Stimulated activated CD8-positive, alpha-beta memory T cell treated with anti-CD3 and anti-CD28 coated beads, Interleukin-7, amount 100 ng/mL, for 48 hours (primary cell): ENCODE measurements at places on chromosomes 2 and 18.

DNA sequence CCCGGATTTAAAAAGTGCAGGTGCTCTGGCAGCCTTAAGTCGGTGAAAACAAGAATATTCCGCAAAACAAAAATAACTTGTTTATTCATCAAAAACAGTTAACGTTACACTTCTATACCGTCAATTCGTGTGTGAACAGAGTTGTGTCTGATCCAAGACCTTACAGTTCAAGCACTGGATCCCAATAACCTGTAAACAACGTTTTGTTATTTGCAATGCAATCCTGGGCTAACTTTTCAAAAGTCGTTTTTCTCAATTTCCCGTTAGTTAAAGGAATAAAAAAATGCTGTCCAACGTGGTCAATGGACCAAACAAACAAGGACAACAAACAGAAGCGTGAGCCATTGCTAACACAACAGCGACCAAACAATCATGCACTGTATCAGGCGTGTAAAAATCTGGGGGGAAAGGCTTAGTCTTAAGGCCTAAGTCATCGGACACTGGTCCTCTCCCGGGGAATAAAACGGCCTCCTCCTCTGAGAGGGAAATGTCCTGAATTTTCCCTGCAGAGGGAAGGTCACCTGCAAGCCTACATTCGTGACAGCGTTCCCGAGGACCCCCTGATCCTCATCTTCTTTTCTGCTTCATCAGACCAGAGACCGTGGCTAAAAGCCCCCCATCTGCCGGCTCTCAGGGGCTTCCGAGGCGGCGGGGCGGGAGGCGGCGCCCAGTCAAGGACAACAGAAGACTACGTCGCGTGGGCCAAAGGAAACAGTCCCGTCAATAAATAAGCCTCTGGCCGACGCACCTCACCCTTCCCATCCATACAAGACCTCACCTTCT, 490 bp downstream of the NDUFS1 start:
- DNase-seq: no peak

DNA sequence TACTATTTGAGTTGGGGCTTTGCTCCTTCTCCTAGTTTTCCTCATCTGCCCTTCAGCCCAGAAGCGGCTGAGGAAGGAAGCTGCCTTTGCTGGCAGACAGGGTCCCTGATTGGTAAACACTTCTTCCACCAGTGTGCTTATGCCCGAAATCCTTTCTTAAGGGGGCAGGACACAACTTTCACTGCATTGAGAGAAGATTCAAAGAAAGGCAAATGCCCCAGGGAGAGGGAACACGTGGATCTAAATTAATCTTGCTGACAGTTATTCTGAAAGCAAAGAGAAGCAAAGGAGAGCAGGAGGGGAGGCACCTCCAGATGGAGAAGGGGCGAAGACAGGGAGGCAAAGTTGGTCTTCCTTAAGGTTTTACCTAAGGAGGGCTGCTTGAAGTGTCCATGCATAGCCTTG, 92.1 kb upstream of the EFEMP1 start:
- DNase-seq: no peak

- DNase-seq: no peak
Measured at GRCh38 chr2:22952656-22953225, 432.2 kb upstream of the KLHL29 start.

DNA sequence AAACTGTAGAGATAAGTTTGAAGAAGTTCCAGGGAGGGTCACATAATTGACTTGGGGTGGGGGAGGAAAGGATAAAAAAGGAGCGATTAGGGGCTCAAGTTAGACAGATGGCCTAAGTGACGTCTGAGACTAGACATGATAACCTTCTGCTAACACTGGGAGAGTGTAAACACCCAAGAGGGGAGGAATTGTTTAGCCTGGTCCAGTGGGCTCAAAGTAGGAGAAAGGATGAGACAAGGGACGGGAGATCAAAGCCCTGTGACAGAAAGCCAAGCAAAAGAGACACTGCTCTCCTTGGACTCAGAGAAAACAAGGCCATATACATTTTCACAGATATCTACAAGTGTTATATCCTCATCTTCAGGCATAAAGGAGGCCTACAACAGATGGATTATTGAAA, 45.5 kb upstream of the IHH start:
- no peak for DNase-seq
